ENCODE measurements at places on chromosomes 4 and X.
A peak's percentile ranks its signal among the peaks of the same experiment; 100 is the strongest.

GRCh38 chr4:38359113-38359512 lies 304.9 kb upstream of the KLF3 start:
- DNase-seq, result no peak

GRCh38 chr4:182555997-182556418 lies 312.8 kb downstream of the TENM3 start:
- peak; percentile 66 for DNase-seq

GRCh38 chr4:94399721-94400120 lies 52.0 kb upstream of the PDLIM5 start:
- no peak for DNase-seq

DNA sequence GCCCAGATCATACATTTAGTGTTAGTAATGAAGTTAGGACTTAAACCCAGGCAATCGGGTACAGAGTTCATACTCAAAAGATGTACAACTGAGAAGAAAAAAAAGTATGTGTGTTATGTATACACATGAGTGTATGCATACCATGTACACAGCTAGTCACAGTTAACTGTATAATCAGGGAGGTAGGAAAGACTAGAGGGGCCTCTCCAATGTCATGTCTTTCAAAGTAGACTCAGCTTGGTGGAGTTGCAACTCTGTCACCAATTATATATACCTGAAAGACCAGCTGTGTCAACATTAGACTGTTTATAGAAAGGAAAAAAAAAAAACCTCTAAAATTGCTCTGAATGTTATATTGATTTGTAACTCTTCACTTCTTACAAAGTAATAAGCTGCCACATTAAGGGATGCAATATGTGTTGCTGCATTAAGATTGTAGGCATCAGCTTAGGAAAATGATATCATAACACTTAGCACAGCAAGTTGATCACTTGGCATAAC lies 167.5 kb downstream of the DCTD start:
- DNase-seq, result no peak

DNA sequence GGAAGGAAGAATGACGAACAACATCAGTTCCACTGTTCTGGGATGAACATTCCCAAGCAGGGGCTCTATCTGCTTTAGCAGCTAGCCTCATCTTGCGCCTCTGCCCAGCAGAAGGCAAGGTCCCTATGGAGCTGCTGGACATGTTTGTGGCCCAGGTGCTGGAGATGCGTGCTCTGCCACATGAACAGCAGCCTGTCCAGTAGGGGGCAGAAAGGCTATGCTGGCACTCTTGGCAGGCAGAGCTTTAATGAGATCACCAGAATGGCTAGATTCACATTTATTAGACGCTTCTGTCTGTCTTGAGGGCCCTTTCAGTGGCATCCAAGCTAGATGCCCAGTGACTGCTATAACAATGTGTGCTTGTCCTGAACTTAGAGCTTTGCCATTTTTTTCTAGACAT lies 1826.0 kb downstream of the STIM2 start:
- peak; percentile 8 for DNase-seq
